NCI-H1105 treated with DMSO at 0.1 percent for 48 hours (cell line): ENCODE measurements at places on chromosomes 11 and 22.

DNA sequence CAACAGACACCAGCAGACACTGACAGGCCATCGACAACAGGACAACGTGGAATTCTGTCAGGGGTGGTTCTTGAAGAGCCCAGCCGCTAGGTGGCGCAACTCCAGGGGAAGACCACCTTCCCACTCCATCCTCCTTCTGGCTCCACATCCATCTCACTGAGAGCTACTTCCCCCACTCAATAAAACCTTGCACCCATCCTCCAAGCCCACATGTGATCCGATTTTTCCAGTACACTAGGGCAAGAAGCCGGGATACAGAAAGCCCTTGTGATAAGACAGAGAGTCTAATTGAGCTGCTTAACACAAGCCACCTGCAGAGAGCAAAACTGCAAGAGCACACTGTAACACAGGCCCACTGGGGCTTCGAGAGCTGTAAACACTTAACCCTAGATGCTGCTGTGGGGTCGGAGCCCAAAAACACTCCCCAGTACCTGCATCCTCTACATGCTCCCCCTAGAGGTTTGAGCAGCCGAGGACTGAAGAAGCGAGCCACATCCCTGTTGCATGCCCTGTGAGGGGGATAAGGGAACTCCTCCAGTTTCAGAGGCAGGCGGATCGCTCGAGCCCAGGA, 11.5 kb upstream of the RAB39A start:
- peak; percentile 17 for DNase-seq

DNA sequence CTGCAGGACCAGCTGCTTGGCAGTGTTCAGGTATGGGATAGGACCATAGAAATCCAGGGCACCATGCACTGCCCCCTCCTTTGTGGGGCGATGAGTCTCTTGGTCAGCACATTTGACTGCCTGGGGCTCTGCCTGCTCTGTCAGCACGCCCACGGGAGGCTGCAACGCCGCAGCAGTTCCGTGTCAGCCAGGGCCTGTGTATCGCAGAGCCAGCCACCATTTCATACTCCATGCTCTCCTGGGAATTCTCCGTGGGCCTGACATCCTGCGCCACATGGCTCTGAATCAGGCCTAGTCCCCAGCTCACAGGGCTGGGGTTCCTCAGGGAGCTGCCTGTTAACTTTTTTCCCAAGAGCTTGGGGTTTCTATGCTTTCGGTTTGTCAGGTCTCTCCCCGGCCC, 16.9 kb upstream of the RELT start:
- no peak for DNase-seq

DNA sequence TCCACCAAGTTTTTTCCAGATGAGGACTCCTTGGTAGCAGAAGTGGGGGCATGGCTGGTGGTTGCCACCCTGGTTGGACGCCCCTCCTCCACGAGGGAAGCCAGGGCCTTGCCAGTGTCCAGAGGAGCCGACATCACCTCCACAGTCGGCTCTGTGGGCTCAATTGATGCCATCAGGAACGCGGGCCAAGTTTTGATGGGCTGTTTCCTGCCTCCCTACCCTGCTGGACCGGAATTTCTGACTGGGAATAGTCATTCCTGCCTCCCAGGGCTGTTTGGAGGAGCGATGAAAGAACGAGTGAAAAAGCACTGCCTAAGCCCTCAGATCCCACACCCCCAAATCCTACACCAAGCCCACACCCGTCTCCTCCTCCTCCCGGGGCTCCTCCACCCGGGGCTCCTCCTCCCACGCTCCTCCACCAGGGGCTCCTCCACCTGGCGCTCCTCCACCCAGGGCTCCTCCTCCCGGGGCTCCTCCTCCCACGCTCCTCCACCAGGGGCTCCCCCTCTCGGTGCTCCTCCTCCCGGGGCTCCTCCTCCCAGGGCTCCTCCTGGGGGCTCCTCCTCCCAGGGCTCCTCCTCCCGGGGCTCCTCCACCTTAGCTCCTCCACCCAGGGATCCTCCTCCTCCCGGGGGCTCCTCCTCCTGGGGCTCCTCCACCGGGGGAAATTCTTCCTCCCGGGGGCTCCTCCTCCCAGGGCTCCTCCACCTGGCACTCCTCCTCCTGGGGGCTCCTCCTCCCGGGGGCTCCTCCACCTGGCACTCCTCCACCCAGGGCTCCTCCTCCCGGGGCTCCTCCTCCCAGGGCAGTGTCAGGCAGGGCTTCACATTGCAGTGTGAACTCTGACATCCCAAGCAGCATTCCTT, 10.0 kb upstream of the PRR5 start:
- no peak for DNase-seq

GRCh38 chr11:8087185-8087584, 6.2 kb downstream of the TUB start:
- DNase-seq, result no peak

GRCh38 chr22:49406879-49407587, 420.6 kb downstream of the BRD1 start:
- DNase-seq, result no peak

GRCh38 chr11:120906766-120907165, 117.1 kb upstream of the TBCEL start:
- no peak for DNase-seq

- no peak for DNase-seq
These were observed 51.8 kb upstream of the TTC12 start for GRCh38 chr11:113262594-113262993.
